Skin of body (tissue), 3 donors: ENCODE measurements at places on chromosomes 7 and 10.

DNA sequence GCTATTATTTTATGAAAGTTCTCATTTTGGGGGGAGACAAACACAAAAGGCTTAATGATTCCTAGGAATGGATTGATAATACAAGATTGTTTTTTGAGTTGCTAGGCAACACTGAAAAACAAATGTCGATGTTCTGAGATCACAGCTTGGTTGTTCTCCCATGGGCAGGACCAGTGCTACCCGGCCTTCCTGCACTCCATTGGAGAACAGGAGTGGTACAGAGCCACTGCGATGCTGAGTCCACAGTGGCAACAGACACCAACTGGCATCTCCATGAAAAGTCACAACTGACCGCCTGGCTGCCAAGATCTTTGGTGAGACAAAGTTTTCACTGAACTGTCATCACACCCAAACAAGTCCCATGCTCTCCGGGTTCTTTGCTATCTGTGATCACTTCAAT, 68.9 kb upstream of the NMT2 start:
- peak; percentile 15 for DNase-seq

GRCh38 chr10:33376976-33377657, 42.6 kb upstream of the NRP1 start:
- no peak for DNase-seq

DNA sequence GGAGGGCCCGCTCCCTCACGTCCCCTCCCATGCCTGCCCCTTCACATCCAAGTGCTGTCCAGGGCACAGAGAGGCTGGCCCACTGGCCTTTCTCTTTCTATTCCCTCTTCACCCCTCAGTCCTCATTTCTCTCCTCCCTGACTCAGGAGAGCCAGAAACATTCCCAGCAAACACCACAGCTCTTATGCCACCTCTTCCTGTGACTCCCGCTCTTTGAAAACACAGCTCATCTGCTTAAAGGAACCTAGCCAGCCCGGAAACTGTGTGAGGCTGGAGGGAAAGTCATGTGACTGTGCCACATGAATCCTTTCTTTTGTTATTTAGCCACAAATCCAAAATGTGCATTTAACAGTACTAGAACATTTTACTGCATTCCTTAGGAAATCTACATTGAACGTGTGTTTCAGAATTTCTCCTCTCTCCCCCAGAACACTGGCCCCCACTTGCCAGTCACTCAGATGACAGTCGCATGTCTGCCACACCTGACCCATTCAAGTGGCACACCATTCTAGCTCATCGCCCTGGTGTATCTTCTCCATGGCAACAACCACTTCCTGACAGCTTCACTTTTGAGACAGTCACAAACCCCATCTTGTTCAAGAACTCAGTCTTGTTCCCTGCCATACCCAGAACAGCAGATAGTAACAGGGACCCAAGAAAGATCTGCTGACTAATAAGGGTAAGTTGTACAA, 42.8 kb downstream of the GRB10 start:
- no peak for DNase-seq

GRCh38 chr10:21990449-21990848, 13.1 kb downstream of the DNAJC1 start:
- no peak for DNase-seq

- DNase-seq = no peak
These were observed 33.2 kb upstream of the PPP1R9A start for GRCh38 chr7:94874036-94874785.

- DNase-seq = no peak
These were observed 24.9 kb downstream of the PIK3AP1 start for GRCh38 chr10:96695366-96695765.

DNA sequence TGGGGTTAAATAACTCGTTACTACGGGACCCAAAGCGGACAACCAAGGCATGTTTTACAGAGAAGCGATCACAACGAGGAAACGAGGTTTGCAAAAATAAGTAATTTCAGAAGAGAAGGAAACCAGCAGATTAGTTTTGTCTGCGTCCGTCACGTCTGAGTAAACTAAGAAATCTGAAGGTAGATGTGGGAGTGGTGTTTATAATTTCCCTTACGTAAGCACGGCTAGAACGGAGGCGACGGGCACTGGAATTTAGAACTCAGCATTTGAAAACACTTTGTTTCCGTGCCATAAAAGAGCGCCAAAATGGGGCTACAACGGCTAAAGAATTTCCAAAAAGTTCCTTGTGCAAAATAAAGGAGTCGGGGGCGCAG, 718 bp upstream of the UMAD1 start:
- DNase-seq = peak; percentile 23

DNA sequence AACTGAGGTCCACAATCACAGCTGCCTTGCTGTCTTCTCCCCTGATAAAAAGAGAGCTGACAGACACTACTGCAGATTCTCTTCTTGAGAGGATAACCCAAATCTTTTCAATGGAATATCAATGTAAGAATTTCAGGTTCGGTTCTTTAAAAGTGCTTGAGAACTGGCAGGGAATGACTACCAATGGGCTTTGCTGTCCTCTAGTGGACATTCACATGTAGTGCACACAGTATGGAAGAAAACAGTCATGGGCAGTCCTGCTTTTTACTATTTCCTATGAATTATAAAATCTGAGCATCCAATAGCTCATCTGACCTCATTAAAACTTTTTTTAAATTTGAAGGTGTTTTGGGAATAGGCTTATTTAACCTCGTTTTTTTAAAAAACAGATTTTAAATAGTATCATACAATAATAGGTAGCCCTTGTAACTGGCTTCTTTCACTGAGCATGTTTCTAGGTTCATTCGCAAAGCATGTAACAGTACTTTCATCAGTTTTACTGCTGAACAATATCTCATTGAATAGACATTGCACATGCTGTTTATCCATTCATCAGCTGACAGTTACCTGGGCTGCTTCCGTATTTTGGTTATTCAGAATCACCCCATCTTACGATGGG, 18.3 kb downstream of the FZD9 start:
- DNase-seq = peak; percentile 44

DNA sequence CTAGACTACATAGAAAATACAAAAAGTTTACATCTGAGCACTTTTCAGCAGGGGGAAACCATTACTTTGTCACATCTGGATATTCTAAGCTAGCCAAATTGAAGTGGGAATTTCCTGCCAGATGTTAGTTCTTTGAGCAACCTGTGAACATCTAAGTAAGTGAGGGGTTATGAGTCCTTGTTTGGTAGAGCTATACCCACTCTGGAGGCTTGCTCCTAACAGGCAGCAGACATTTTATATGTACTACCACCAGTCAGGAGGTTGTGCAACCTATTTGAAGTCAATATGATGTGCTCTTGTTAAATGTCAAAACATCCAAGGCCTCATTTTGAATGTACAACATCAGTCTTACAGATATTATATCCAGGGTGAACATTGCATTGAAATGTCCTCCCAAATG, 143.3 kb upstream of the KAT6B start:
- DNase-seq = no peak

GRCh38 chr10:78375854-78376785, 342.5 kb downstream of the RPS24 start:
- no peak for DNase-seq

DNA sequence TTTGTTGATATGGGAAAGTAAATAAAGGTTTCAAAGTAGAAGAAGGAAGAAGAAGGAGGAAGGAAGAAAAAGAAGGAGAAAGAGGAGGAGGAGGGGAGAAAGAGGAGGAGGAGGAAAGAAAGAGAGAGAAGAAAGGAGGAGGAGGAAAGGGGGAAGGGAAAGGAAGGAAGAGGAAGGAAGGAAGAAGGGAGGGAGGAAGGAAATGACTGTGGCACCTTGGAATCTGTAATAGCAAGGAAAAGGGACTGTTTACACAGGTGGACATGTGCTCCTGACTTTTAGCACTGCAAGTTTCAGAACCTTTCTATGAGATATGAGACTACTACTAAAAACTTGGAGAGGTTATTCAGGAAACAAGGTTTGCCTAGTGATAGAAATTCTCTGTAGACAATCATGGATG, 153.2 kb downstream of the BTAF1 start:
- no peak for DNase-seq

- no peak for DNase-seq
These were observed 33.1 kb upstream of the EPC1 start for GRCh38 chr10:32379950-32380551.

- no peak for DNase-seq
These were observed 5.1 kb downstream of the AOC1 start for GRCh38 chr7:150857276-150858055.

- DNase-seq = peak; percentile 89
These were observed 99.9 kb downstream of the CUBN start for GRCh38 chr10:17029581-17030271.

- no peak for DNase-seq
These were observed 63.9 kb upstream of the NANOS1 start for GRCh38 chr10:118965645-118966044.

GRCh38 chr7:49644396-49645166, 128.9 kb upstream of the VWC2 start:
- DNase-seq = no peak

- no peak for DNase-seq
These were observed 85.9 kb downstream of the COBL start for GRCh38 chr7:51230723-51231122.

- no peak for DNase-seq
These were observed 169.1 kb downstream of the LRRN3 start for GRCh38 chr7:111259991-111260390.

DNA sequence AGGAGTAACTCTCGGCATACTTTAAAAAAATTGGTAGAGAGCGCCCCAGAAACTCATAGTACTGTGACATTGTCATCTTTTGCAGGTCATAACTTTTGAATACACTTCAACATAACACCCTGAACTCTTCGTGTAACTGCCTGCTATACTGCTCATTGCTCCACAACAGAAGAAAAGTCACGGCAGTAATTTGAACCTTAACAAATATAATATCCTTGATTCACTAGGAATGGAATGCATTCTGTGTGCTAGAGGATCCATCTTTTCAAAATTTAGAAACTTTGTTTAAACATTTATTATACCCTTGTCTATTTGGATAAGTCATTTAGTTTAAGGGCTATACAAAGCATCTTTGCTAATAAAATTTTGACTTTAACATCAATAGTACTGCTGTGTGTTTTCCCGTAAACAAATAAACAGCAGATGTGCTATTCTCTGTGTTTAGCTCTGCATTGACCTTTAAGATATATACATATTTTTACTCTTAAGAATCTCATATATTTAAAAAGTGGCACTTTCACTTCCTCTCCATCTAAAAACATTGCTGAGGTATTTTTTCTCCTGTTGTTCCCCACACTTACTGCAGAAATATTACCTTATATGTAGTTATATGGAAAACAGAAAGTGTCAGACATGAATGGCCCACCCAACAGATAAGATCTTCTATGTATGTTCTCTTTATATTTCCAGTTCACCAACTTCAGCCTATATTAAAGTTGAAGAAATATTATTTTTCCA, 217.6 kb upstream of the TMEM229A start:
- DNase-seq = no peak

- no peak for DNase-seq
These were observed 994 bp upstream of the MAGI2 start for GRCh38 chr7:79454361-79454960.

GRCh38 chr10:36096576-36096975, 454.5 kb upstream of the FZD8 start:
- DNase-seq = no peak

- DNase-seq = no peak
These were observed 6.8 kb upstream of the KIAA1217 start for GRCh38 chr10:24202181-24202570.

- no peak for DNase-seq
These were observed 308.3 kb downstream of the PHF14 start for GRCh38 chr7:11281953-11282352.

GRCh38 chr7:929311-929711, 25.2 kb downstream of the ADAP1 start:
- no peak for DNase-seq

DNA sequence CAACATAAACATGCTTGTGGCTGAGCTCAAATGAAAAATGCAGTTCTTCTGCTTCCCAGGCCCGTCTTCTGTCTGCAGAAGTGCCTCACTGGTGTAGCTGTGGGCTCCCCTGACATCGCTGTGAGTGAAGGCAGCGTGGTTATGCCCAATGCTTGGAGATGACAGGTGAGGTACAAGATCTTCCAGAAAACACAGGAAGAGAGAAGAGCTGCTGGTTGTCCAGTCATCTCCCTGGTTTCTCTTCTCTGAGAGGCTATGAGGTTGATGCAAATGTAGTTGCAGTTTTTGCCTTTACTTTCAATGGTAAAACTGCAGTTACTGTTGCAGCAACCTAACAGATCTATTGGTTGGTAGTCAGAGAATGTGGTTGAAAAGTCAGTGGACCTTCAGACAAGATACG, 223.6 kb downstream of the GATA3 start:
- no peak for DNase-seq

DNA sequence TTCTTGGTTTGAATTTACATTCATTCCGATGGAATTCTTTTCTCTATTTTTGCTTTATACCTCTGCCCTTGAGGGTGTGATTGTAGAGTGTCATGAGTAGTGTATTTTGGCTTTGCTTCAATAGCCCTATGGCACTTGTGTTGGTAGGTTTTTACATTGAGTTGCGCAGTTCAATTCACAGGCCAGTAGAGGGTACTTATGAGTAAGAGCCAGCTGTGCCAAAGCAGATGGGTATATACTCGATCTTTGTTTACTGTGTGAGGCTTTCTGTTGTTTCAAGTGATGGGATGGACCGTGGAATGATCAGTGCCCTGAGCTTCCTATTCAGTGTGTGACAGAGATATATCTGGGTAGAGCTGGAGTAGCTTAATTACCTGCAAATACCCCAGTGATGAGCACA, 4.3 kb upstream of the AKR1C3 start:
- DNase-seq = no peak

DNA sequence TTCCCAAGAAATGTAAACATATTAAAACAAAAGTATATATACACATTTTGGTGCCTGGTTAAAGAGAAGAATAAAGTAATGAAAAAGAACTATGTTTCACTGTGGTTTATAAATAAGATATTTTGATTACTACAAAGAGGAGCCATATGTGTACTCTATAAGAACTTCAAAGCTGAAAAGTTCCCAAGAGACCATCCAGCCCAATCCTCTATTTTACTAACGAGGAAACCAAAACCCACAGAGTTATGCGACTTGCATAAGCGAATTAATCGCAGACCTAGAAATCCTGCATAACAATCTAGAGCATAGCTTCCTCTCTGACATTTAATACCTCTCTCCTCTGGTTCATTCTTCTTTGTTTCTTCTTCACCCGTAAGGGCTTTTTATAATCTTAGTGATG, 937.1 kb downstream of the CNTNAP2 start:
- DNase-seq = peak; percentile 9

DNA sequence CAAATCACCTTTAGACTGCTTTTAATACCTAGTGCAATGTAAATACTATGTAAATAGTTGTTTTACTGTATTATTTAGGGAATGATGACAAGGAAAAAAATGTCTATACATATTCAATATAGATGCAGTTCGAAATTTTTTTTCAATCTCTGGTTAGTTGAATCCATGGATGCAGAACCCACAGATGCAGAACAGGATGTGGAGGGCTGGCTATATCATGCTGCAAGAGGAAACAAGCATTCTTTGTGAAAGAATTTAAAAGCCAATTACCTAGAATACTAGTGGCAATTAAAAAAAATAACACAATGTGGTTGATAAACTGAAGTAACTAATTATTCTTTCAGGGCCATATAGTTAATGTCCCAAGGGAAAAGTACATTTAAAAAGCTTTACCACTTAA, 170.4 kb downstream of the ZNF438 start:
- DNase-seq = no peak
